ENCODE measurements at places on chromosomes 12 and 14.

- DNase-seq, result no peak
These were observed 46.1 kb upstream of the CLEC14A start for GRCh38 chr14:38302034-38302433.

DNA sequence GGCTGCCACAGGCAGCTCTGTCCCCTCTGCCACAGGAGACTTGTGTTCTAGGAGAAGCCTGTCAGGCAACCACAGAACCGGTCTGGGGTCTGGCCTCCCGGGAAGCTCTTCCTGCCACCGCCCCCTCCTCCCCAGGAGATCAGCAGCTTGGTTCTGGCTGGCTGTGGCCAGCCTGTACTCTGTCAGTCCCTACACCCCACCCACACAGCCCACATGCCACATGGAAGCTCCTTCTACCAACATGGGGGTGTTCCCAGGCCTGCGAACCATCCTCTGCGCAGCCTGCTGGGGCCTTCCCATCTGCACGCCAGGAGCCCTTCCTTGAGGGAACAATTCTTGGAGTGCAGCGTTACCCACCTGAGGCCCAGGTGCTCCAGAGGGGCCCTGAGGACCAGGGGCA, 16.8 kb downstream of the TMEM106C start:
- DNase-seq, result no peak

DNA sequence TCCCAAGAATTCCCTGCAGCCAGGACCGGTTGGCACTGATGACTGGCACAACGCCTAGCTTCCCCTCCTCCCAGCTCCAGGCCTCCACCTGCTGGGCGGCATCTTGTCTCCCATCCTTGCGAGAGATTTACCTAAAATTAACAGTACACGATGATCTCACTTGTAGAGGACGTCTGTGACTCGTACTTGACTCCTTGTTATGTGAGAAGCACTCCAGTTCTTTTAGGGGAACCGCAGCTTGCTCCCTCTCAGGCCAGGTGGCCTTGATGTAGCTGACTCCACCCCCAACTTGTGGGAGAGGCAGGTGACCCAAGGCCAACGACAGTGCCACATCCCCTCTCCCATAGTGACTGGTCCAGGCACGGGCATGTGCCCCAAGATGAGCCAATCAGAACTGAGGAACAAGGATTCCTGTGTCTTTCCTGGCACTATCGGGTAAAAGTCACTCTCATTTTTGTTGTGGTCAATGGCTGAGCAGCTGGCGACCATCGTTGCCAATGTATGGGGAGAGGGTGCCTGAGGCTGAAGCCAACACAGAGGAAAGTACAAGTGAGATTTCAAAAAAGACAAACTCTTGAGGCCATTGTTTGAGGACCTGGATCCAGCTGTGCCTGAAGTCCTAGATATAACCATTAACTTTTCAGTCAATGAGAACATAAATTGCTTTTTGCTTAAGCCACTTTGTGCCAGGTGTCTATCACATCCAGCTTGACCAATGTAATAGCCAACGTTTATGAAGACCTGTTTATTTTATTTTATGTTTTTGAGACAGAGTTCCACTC, 208.7 kb downstream of the RBM19 start:
- DNase-seq, result no peak

DNA sequence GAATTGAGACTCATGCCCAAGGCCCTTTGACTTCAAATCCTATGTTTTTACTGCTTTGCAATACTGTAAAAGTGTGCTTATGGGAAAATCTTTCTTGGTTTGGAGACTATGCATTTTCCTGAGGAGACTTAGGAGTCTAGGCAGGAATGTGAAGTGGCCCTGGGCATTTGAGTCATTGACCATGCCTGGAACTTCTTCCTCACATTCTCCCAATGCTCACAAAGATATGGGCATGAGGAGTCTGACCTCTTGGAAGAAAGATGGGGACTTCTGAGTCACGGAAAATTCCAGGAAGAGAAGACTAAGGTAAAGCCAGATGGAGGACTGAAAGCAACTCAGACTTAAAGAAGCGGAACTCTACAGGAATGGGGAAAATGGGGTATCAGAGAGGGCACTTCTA, 38.2 kb upstream of the ZNF641 start:
- DNase-seq, result no peak

GRCh38 chr14:100577321-100577985, 9.8 kb downstream of the BEGAIN start:
- DNase-seq, result no peak

GRCh38 chr12:81077686-81078441, at the start of gene ACSS3:
Gene ACSS3, plus strand, starts transcription at chr12:81078079. Its CDS starts 42 bp downstream, at chr12:81078121.
- no peak for DNase-seq

GRCh38 chr14:55126932-55127459, 2.1 kb upstream of the LGALS3 start:
- DNase-seq, result no peak

- peak; percentile 56 for DNase-seq
These were observed at the start of gene ZNF219 for GRCh38 chr14:21098076-21098891. Gene ZNF219, minus strand, starts transcription at chr14:21098655. Its CDS starts 5,064 bp downstream, at chr14:21093591.

DNA sequence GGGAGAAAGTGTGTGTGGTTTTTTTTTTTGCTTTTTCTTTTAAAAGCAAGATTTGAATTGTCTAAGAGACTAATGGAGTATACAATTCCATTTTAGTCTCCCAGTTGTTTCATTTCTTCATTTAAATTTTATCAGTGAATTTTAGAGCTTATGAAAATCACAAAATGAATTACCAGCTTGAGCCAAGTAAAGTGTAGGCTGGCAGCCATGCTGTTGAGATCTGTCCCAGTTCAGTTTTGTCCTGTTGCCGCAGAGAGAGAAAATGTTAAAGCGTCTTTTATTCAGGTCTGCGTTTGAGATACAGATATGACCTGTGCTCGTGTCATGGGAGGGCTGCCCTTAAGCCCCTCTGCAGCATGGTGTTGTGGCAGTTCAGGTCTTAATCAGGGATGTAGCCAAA, 256.5 kb downstream of the IPO8 start:
- no peak for DNase-seq
